B cell (primary cell): ENCODE measurements at places on chromosomes 5 and 9. TPM values are rescaled to one million over a fixed set of nuclear protein-coding genes. Genes with fewer than 3 reads are reported as not detected.
A peak's percentile ranks its signal among the peaks of the same experiment; 100 is the strongest.

The HAND1 gene
- not detected in 2 replicates for total RNA-seq

The SPINK4 gene
- total RNA-seq, result not detected in 2 replicates

DNA sequence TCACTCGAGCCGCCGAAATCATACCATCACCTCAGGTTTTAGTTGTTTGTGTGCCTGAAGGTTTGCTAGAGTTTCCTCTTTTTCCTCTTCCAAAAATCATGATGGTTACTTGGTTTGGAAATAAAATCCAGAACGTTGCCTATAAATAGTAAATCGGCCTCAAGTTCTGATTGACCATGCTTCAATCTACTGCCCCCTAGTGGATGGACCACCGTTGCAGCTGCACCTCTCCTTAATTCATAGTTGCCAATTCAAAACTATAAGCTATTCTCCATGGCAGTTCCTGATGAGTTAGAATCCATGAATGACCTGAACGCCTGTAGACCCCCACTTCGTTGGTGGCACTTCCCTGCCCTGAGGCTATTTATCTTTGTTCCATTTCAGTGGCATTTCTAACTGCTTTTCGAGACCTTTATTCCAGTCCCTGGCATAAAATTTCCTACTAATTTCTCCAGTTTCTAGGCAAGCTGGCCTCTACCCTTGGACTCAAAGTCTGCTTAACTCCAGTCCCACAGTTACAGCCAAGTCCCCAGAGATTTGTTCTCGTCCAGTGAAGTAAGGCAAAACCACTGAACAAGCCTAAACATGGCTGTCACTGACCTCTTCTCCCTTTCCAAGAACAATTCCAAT lies 422.6 kb downstream of the EFNA5 start:
- H3K4me3 ChIP-seq, result no peak overlapping the region
- H3K4me1 ChIP-seq, result no peaks in the 10 kb centered on the region
- DNase-seq, result peak; percentile 8
- no peaks in the 10 kb centered on the region for H3K27me3 ChIP-seq

GRCh38 chr5:154741415-154741814 lies 13.8 kb upstream of the LARP1 start:
- no peak overlapping the region for H3K4me3 ChIP-seq
- DNase-seq, result no peak
- H3K27me3 ChIP-seq, result no peaks in the 10 kb centered on the region
- H3K36me3 ChIP-seq, result no peaks in the 10 kb centered on the region

The TRIM36 gene
- 0.39 and 1.6 TPM in 2 replicates for total RNA-seq

The DND1 gene
- 2.5 and 3.0 TPM in 2 replicates for total RNA-seq

DNA sequence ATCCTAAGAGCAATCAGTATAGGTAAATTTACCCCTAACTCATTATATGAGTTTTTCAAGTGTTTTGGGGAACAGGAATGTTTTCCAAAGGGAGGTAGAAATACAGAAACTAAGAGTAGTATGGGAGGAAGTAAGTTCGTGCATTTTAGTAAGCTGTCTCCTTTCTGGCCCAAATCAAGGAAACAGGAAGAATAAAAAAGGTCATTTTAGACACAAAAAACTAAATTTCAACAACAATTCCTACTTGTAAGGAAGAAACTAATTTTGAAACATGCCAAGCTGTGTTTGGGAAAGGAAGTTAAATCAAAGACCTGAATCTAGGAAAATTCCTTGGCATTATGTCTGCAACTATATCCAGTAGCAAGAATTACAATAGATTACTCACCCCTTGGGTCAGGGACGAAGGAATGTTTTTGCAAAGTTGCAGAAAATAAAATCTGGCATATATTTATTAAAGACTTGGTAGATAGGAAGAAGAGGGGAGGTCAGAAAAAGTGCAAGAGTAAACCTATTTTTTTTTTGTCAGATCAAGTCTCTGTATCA lies 6.5 kb upstream of the RPS6 start:
- H3K27me3 ChIP-seq, result no peaks in the 10 kb centered on the region
- no peak for DNase-seq
- no peaks in the 10 kb centered on the region for H3K4me1 ChIP-seq
- H3K4me3 ChIP-seq, result no peak overlapping the region

DNA sequence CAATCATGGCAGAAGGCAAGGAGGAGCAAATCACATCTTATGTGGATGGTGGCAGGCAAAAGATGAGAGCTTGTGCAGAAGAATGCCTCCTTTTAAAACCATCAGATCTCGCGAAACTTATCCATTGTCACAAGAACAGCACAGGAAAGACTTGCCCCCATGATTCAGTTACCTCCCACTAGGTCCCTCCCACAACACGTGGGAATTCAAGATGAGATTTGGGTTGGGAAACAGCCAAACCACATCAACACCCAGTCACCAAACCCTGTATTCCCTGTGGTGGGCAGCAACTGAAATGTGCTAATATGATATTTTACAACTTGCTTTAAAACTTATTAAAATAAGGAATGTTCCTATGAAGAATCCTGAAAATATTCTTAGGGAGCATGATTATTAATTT lies 54.2 kb downstream of the RASGRF2 start:
- no peaks in the 10 kb centered on the region for H3K4me1 ChIP-seq
- H3K27ac ChIP-seq, result no peak overlapping the region
- no peak for DNase-seq
- no peak overlapping the region for H3K4me3 ChIP-seq
